ENCODE measurements at places on chromosomes 4 and X. TPM values are rescaled to one million over a fixed set of nuclear protein-coding genes. Genes with fewer than 3 reads are reported as not detected.

CTAG1A gene
- not detected for total RNA-seq

GRCh38 chr4:109183931-109184490 is 118.4 kb downstream of the COL25A1 start:
- no peak overlapping the region for H3K4me3 ChIP-seq
- DNase-seq: no peak
- H3K36me3 ChIP-seq: no peaks in the 10 kb centered on the region
- no peaks in the 10 kb centered on the region for H3K4me1 ChIP-seq
- H3K27me3 ChIP-seq: no peaks in the 10 kb centered on the region

DNA sequence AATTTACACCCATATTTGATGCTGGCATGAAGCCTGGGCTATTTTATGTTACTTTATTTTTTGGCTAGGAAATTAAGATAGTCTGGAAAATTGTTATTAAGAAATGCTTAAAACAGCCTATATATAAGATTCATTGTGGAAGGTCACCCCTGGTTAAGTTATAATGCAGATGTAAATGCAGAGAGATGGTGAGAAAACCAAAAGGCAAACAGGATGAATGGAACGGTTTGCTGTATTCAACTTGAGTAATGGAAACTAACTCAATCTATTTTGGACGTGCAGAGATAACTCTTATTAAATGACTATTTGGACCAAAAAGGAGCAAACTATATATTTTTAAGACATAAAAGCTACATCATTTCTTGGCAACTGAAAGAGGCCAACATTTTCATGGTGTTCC is 446.3 kb upstream of the FRG1 start:
- DNase-seq: no peak
- H3K27me3 ChIP-seq: no peaks in the 10 kb centered on the region
- H3K4me3 ChIP-seq: no peak overlapping the region
- H3K4me1 ChIP-seq: no peaks in the 10 kb centered on the region

DNA sequence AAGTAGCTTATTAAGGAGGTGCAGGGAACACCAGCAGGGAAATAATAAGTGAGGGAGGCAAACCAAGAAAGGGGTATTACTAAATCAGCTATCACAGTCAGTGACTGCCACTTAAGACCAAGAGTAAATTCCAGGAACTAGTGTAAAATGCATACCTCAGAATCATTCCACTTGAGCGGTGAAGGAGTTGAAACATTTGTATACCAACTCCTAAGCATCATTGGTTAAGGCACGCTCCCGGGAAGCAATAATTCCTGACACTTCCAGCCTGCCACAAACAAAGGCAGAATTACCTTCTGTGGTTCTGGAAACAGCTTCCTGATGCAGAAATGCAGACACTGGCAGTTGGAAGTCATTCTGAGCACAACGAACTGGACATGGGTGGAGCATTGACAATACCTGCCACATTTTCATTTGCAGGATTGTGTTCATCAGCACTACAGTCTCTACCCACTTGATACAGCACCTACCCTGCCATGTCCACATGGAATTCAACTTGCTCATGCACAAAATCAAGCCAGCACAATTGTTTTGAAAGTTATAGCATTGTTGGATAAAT is 82.1 kb downstream of the PPP1R2C start:
- no peak overlapping the region for H3K4me3 ChIP-seq
- H3K27ac ChIP-seq: no peak overlapping the region
- no peak for DNase-seq

PRDM8 gene
- 0.52 TPM for total RNA-seq

SERTM2 gene
- 0.05 TPM for total RNA-seq

PNCK gene
- 1.1 TPM for total RNA-seq

- H3K27me3 ChIP-seq: no peaks in the 10 kb centered on the region
- no peak overlapping the region for H3K27ac ChIP-seq
- DNase-seq: no peak
- H3K4me3 ChIP-seq: no peak overlapping the region
- no peaks in the 10 kb centered on the region for H3K36me3 ChIP-seq
Observed at GRCh38 chr4:86847571-86847970, 1.6 kb downstream of the SLC10A6 start.

DGKK gene
- total RNA-seq: not detected

UBE2A gene
- 73.2 TPM for total RNA-seq

GRCh38 chrX:145825896-145826295 is 8.3 kb downstream of the SLITRK2 start:
- no peak for DNase-seq
- H3K27ac ChIP-seq: no peak overlapping the region
- no peak overlapping the region for H3K4me3 ChIP-seq
- H3K27me3 ChIP-seq: peaks cover 17% of the 10 kb centered on the region
- H3K36me3 ChIP-seq: no peaks in the 10 kb centered on the region

DNA sequence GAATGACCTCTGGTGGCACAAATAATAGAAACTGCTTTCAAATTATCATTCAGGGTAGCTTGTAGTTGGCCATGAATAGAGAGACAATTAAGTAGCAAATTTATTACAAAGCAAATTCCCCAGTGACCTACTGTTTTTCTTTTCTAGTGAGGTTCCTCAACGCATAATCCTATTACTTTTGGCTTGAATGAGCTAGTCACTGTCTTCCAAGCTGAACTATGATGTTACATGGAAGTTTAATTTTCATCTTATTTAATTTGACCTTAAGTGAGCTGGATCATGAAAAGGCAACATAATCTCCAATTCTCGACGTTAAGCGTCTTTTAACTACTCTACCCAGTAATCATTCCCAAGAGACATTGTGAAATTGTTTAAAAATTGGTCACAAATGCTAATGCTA is 347.4 kb upstream of the MAGEB2 start:
- H3K36me3 ChIP-seq: no peaks in the 10 kb centered on the region
- no peaks in the 10 kb centered on the region for H3K4me1 ChIP-seq
- DNase-seq: no peak
- H3K27ac ChIP-seq: no peak overlapping the region
- H3K4me3 ChIP-seq: no peak overlapping the region

HSPA4L gene
- 6.1 TPM for total RNA-seq

DNA sequence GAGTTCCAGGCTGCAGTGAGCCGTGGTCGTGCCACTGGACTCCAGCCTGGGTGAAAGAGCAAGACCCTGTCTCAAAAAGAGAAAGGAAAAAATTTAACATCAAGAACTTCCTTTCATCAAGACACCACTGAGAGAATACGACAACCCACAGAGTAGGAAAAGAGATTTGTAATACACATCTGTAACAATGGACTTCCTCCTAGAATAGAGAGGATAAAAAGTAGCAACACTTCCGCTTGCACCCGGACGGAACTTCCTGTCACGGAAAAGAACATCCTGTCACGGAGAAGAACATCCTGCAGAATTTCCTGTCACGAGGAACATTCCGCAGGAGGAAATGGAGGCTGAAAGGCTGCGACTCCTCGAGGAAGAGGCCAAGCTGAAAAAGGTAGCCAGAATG is at the start of gene DCAF4L1:
DCAF4L1 (plus strand) TSS at position 301 of the 400 bp plus-strand sequence; CDS start at position 338, 37 bp downstream.
- no peak within 1 kb of the TSS for H3K27ac ChIP-seq
- DNase-seq: no peak
- H3K4me1 ChIP-seq: no peaks in the 10 kb centered on the region
- H3K4me3 ChIP-seq: no peak within 1 kb of the TSS
- H3K36me3 ChIP-seq: no peaks in the 10 kb centered on the region

TMSB4X gene
- total RNA-seq: 4,791 TPM

GAGE12C gene
- not detected for total RNA-seq

DNA sequence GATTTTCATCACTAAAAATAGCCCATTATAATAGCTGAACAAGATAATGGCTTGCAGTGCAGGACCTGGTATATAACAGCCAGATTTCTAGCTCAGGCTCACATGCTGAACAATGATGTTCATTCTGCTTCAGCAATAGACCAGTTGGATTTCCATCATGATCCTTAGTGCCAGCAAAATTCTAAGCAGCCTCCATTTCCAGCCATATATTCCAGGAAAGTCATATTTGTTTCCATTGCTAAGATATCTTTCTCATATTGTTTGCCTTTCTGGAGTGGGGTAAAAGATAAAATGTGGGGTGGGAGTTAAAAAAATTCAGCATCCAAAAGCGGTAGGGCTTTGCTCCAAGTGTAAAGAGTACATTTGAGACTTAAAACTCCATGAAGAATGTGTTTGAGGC is 2344.1 kb downstream of the PCDH7 start:
- no peaks in the 10 kb centered on the region for H3K36me3 ChIP-seq
- H3K4me1 ChIP-seq: no peaks in the 10 kb centered on the region
- H3K27ac ChIP-seq: no peak overlapping the region

DNA sequence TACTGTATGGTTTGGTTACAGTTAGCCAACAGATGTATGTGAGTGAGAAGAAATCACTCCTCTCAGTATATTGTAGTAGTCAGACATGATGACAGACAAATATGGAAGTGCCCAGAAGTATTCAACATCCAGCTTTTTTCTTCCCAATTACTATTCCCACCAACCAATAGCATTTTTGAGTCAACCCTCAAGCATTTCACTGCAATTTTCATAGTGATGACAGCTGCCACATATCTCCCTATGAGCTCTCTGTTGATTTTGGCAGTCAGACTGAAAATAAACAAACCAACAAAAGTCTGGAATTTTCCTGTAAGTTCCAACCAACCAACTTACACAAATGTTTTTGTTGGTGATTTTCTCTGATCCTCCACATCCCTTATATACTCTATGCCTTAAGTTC is 8.2 kb upstream of the TRAM1L1 start:
- H3K4me3 ChIP-seq: no peak overlapping the region
- no peak for DNase-seq
- no peaks in the 10 kb centered on the region for H3K27me3 ChIP-seq
- no peaks in the 10 kb centered on the region for H3K4me1 ChIP-seq
- no peak overlapping the region for H3K27ac ChIP-seq

DNA sequence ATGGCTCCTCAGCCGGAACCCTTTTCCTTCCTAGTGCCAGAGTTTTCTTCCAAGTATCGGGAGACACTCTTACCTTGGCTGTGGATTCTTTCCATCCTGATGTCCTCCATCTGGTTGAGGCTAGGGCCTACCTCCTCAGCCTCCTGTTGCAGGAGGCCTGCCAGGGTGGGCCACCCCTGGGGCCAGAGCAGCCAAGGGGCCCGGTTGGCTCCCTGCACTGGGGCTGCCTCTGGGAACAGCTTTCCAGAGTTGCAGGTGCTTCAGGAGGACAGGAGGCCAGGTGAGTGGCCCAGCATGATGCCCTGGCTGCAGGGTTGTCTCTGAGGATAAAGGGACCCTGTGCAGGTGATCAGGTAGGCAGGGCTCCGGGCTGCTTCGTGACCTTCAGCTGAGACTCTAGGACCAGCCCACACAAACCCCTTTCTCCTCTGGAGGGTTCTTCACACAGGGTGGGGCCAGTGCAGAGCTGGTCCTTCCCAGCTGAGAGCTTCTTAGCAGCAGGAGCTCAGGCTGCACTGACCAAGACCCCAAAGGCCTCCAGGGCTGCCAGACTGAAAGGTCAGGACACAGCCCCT is 5.3 kb upstream of the GPR78 start:
- no peak overlapping the region for H3K4me3 ChIP-seq
- no peak overlapping the region for H3K27ac ChIP-seq

BEX1 gene
- 0.65 TPM for total RNA-seq

DNA sequence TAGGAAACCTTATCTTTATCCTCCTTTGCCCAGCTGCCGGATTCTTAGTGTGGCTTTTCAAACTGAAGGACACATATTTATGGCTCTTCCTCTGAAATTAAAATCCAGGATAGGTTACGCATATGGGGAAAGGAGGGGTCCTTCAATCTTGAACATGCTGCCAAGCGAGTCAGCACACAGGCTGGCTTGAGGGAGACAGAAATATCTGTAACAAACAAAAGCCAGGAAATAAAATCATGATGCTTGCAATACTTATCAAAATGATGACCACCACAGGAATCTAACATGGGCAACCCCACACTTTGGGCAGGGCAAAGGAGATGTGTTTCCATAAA is 196.4 kb upstream of the LDB2 start:
- H3K27ac ChIP-seq: no peak overlapping the region
- no peaks in the 10 kb centered on the region for H3K4me1 ChIP-seq
- DNase-seq: no peak
- H3K36me3 ChIP-seq: no peaks in the 10 kb centered on the region
- H3K27me3 ChIP-seq: no peaks in the 10 kb centered on the region

- H3K27ac ChIP-seq: no peak overlapping the region
- H3K4me1 ChIP-seq: no peaks in the 10 kb centered on the region
- no peak overlapping the region for H3K4me3 ChIP-seq
Observed at GRCh38 chrX:23656091-23656490, 11.2 kb upstream of the PRDX4 start.

DNA sequence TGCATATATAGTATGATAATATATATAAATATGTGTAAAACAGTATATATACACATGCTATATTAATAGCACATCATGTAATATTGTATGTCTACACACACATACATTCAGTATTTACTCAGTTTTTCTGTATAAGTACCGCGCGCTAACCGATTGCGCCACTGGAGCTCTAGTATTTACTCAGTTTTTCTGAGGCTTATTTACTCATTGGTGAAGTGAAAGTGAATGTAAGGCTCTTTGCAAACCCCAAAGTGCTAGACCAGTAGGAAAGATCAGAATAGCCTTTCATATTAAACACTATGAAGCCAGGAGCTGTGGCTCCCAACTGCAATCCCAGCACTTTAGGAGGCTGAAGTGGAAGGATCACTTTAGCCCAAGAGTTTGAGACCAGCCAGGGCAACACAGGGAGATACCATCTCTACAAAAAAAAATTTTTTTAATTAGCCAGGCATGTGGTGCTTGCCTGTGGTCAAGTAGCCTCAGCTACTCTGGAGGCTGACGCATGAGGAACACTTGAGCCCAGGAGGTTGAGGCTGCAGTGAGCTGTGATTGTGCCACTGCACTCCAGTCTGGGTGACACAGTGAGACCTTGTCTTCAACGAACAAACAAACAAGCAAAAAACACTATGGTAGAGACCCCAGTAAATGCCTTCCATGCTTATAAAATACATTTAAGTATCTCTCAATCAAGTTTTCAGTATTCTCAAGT is 125.8 kb downstream of the KIT start:
- peak overlapping the region; percentile 47 for H3K27ac ChIP-seq
- H3K27me3 ChIP-seq: no peaks in the 10 kb centered on the region
- peaks cover 12% of the 10 kb centered on the region for H3K4me1 ChIP-seq
- H3K4me3 ChIP-seq: no peak overlapping the region
- H3K36me3 ChIP-seq: no peaks in the 10 kb centered on the region
- no peak for DNase-seq

PCDH10 gene
- total RNA-seq: 0.92 TPM

GPRIN3 gene
- total RNA-seq: 14.1 TPM

ATP6AP2 gene
- total RNA-seq: 129 TPM
